ENCODE measurements at places on chromosomes 2 and 18.

DNA sequence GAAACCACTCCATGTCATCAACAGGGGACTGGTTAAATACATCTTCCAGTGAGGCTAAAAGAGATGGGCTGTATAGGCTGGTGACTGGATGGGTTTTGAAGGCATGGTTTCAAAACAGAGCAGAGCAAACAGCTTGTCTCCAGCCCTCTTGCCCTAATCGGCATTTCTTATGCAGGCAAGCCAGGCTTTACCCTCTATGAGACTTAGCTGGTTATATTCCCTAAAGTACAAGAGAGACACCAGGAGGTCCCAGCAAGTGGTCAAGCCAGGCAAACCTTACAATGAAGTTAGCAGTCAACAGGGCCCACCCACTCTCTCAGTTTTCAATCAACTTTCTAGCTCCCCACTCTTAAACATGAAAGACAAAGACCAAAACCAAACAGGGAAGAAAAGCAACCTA is 19.0 kb downstream of the OSBPL1A start:
- no peak for DNase-seq

DNA sequence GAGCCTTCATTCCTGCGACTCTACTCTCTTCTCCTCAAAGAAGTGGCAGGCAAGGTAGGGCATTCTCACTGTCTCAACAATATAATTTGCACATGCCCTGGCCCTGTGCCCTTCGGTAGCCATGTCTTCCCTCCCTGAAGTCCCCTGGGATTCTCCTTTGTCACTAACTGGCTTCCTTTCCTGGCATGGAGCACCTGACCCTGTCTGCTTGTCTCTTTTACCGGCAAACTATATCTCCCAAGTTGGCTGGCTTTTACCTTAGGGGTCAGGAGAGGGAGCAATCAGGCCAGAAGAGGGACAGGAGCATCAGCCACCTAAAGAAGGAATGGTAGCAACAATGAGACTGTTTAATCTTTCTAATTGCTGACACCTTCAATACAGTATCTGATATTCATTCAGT is 51.9 kb upstream of the RMDN2 start:
- no peak for DNase-seq

DNA sequence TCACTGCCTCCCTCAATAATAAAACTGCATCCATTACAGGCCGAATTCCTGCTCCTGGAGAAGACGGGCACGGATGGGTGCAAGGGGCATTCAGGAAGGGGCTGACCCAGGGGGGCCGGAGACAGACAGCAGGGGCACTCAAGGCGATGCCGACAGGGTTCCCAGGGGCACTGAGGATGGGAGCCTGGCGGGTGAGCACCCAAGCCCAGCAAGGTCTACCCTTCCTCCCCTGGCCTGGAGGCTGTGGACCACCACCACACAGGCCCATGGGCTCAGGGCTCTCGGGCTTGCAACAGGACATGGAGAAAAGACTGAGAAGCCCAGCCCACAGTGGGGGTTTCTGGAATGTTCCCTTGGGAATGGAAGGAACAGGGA is 104.7 kb upstream of the ODC1 start:
- no peak for DNase-seq

DNA sequence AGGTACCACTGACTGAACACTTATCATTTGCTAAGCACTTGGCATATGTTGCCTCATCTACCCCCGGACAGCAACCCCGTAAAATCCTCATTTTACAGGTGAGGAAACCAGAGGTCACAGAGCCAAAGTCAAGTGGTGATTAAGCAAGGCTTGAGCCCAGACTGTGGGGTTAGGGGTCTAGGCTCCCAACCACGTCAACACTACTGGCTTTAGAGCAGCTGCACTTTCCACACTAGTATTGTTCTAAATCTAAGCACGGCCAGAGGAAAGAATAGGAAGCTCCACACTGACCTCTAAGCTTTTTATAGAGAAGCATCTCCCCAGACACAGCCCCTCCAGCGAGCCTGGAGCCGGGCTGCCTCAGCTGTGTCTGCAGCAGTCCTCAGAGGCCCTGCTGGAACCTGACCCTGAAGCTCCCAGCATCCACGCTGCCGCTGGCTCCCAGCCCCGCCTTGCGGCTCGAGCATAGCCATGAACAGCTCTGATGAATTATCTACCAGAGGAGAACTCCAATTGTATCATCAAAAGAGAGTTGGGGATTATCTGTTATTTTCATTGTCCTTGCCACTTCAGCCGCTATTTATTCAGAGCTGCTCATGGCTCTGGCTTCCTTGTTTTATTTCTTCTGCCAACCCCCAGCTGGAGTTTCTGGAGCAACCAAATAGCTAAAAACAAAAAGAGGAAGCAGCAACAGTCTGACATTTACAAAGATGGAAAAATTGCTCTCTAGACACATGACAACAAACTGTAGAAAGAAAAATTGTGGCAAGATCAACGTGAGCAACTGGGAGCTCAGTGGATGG is 62.2 kb upstream of the RTN4 start:
- peak; percentile 48 for DNase-seq

DNA sequence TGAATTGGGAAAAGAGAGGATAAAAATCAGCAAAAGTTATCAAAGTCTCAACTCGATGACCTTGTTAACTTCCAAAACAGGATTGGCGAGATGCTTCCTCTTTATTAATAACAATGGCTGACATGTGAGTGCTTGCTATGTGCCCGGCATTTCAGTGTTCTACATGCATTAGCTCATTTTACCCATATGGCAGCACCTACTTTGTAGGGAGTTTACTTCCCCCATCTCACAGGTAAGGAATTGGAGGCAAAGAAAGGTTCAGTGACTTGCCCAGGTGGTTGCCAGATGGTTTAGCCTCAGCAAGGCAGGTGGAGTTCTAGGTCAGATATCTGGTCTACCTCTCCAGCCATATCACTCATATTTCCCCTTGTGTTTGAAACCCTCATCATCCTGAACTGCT is 12.4 kb downstream of the TFCP2L1 start:
- DNase-seq = no peak

DNA sequence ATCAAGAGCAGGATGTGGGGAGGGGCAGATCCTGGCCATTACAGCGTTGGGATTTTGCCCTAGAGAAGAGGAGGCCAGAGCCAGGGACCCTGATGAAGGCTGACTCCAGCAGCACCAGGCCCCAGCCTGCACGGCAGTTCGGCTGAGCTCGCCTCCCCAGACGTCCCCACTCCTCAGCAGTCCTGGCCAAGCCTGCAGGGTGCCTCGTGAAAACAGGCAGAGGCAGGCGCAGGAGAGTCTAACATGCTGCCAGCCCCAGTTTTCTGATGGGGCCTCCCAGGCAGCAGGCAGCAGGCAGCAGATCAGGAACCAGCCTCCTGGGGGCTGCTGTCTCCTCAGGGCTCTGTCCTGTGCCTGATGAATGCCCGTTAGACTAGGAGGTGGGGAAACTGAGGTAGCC is 19.7 kb upstream of the GLI2 start:
- no peak for DNase-seq

DNA sequence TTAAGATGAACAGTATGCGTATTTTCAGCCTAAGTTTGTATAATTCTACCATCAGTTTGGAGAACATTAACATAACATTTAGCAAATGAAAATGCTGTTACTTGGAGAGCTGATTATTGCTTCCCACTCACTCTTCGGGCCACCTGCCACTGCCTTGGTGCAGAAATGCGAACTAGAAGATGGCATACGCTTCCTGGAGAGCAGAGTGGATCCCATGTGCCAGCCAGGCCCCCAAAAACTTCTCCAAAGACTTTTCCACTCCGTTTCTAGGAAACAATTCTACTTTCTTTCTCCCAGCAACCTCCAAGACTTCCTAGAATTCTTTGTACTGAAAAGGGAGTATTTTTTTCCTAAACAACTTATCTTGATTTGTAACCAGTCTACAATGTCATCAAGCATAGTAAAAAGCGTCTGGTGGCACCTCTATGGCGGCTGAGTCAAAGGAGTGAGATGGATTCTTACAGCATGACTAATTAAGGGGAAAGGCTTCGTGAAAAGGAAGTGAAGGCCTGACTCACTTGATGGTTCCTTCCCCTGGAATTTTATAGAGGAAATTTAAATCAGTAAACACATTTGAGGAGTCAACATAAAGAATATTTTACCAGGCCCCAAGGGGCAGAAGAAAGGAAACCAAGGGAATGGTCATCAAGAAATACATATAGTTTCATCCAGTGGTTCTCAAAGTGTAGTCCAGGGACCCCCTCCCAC is 36.6 kb downstream of the FEZ2 start:
- DNase-seq = no peak

GRCh38 chr2:111127351-111127750 is 6.6 kb downstream of the BCL2L11 start:
- DNase-seq = no peak

DNA sequence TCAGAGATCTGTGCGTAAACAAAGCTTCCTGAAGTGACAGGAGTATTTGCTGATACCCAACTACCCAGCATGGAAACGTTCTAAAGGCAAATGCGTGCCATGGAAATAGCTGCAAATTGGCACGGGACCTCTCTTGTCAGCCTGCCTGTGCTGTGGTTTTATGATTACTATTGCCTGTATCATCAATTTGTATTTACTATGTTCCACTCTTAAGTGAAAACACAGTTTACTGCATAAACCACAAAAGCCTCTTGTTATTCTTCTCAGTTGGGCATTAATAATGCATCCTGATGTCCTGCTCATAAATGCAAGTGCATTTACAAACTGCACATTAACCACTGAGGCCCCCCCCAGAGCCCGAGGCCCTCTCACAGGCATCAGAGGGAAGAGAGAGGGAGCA is 196.6 kb upstream of the SLC35G4 start:
- DNase-seq = no peak

- no peak for DNase-seq
Measured at GRCh38 chr2:167212014-167212648, 323.9 kb downstream of the XIRP2 start.

DNA sequence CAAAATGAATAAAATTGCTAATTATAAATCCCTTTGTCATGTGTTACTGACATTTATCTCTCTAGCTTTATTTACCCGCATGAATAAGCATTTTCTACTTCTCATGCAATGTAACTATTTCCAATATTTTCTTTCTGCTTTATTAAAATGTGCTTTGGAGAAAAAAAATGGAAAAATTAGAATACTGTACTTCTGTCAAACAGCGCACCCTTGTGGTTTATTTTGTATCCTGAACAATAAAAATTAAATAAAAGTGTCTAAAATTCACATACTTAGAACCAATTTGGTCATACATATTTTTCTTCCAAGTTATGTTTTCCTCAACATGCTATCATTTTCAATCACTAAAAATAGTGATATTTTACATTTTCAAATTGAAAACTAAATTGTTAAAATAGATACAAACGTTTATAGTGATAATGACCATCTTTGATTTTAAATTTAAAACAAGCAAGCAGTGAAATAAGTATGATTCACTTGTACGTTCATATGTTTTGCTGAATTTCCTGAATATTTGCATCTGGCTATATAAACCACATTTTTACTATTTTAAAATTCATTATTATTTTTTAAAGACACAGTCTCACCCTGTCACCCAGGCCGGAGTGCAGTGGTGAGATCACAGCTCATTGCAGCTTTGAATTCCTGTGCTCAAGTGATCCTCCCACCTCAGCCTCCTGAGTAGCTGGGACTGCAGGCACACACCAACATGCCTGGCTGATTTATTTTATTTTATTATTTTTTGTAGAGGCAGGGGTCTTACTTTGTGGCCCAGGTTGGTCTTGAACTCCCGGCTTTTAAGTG is 95.9 kb upstream of the GRB14 start:
- DNase-seq = no peak

DNA sequence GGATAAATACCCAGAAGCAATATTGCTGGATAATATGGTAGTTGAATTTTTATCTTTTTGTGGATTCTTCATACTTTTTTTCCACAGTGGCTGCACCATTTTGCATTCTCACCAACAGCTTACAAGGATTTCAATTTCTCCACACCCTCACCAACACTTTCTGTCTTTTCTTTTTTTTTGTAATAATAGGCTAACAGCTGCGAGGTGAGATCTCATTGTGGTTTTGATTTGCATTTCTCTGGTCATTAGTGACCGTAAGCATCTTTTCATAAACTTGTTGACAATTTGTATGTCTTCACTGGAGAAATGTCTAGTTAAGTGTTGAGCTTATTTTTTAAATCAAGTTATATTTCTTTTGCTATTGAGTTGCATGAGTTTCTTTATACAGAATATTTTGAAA is 17.6 kb upstream of the SLC9A2 start:
- DNase-seq = no peak

- no peak for DNase-seq
Measured at GRCh38 chr2:43798300-43798699, 24.5 kb downstream of the DYNC2LI1 start.

- DNase-seq = no peak
Measured at GRCh38 chr18:33372442-33372841, 68.1 kb downstream of the CCDC178 start.

- no peak for DNase-seq
Measured at GRCh38 chr2:177229442-177230242, 17.0 kb downstream of the HNRNPA3 start.

DNA sequence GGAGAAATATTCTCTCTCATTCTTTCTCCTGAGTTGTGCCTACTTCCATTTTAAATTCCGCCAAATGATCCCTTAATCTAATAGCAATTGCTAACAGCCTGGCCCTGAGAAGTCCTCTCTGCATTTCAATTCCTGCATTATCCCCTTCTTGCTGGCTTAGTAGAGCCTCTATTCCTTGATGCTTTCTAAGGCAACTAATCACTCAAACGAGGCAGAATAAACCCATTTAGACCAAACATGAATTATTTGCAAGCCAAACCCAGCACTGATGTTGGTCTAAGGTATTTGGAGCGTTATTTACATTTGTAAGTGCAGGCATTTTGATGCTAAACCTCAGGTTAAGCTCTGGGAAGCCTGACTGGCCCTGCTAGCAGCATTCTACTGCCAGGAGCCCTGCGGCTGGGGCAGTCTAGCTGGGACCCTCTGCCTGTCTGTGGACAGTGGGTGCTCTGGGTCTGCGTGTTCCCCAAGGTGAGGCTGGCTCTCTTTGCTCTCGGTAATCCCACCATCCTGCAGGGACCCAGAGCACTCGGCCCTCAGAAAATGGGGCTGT is 173.1 kb upstream of the HS6ST1 start:
- DNase-seq = no peak

DNA sequence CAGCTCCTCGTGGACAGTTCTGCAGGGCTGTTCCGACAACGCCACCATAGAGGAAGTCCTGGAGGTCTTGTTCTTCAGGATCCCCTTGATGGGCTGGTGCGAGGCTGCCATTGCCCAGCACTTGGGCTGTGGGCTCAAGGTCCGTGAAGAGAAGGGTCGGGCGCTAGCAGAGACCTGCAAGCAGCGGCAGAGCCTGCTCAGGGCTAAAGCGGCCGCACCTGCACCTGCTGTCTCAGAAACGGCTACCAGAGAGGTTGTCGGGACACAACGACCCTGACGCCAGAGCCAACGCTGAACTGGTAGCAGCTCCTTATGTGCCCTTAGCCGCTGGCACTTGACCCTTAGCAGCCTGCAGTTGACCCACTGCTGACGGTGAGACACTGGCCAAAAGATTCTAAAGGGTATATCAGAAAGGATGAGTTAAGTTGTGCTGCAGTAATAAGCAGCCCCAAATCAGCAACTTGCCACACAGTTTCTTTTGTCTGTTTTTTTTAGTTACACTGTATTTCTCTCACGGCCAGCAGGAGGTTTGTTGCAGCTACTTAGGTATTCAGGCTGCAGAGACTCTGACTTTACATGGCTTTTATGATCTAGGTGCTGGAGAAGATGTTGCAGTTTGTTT is 55.5 kb upstream of the ST6GAL2 start:
- no peak for DNase-seq

GRCh38 chr2:47265751-47266231 is 110.7 kb upstream of the STPG4 start:
- no peak for DNase-seq

- DNase-seq = no peak
Measured at GRCh38 chr2:54073796-54074195, 41.6 kb upstream of the ACYP2 start.
